CD4-positive, alpha-beta T cell treated with Interleukin-1 beta for 1 hour (primary cell): ENCODE measurements at places on chromosomes 2 and 18.

DNA sequence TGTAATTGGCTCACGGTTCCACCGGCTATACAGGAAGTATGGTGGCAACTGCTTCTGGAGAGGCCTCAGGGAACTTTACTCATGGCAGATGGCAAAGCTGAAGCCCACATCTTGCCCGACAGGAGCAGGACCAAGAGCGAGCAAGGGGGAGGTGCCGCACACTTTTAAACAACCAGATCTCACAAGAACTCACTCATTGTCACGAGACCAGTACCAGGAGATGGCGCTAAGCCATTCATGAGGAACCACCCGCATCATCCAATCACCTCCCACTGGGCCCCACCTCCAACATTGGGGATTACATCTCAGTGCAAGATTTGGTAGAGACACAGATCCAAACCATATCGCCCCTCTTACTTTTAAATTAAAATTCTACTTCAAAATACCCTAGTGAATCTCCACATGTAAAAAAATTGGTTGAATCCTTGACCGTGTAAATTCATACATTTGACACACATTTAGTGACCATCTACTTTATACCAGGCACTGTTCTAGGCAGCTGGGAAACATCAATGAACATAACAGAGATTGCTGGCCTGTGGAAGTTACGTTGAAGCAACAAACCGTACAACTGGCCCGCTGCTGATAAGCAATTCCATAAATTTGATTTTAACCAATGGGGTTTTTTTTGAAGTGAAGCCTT, 87.6 kb downstream of the ALPK2 start:
- DNase-seq: peak; percentile 47

DNA sequence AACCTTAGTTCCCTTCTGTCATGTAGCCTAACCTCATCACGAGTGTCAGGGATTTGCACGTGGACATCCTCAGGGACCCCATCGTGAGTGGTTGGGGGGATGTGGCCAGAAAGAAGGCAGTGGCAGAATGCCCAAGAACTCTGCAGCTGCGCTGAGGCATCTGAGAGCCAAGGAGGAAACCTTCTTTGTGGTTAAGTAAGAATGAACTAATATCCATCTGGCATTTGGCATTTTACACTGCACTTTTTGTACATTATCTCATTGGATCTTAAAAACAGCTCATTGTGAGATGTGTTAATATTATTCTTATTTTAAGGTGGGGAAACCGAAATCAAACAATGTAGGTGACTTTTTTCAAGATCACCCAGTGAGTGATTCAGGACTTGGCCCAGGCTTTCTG, 32.6 kb upstream of the APCDD1 start:
- no peak for DNase-seq

DNA sequence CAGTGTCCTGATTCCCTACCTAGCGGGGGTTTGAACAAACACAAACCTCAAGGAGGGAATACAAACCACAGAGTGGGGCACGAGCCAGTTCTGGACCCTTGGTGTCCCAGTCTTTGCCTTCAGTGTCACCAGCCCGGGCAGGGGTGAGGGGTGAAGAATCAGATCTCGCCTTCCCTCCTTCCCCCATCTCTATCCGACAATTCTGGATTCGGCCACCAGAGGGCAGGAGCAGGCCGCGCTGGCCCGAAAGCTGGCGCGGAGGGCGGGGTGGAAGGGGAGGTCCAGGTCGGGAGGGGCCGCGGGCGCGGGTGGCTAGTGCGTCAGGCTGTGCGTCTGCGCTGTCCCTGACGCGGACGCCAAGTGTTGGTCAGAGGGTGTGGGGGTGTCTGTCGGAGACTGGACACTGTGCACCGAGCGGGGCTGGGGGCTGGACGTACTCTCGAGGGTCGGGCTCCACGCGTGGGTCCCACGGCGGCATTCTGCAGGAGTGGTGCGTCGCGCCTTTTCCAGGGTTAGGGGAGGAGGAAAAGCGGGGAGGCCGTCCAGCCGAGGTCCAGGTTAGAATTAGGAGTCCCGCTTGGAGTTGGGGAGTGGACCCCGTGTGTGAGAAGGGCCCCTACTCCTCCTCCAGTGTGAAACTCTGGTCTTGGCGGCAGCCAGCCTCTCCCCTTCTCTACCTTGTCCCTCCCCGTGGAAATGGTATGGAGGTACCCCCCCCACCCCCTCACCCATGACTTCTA, 2.9 kb upstream of the CRYBA2 start:
- peak; percentile 81 for DNase-seq

DNA sequence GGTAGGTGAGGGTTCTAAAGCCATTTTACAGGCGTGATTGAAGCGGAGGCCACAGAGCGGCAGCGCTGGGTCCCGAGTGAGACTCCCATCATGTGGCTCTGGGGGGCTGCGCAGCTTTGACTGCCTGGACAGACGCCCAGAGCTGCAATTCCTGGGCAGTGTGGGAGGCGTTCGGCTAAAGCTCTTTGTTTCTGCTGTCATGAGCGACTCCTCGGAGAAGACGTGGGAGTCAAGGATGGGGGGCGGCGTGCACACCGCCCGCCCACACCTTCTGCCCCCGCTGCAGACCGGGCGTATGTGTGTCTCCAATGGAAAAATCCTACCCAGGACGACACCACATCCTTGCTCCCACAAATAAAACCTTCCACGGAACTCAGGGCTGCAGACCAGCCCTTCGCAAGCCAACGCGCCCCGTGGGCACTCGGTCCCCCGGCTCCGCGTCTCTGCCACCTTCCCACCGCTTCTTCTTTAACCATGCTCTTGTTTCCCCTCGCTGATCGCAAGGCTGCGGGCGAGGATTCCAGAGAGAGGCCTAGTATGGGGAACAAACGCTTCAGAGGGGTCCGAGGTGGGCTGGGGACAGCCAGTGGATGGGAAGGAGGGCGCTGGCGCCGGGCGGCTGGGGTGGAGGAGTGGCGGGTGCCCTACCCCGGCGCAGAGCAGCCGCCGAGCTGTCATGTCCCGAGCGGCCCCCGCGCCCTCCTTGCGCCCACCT, 680 bp upstream of the LBH start:
- DNase-seq: no peak

- no peak for DNase-seq
Measured at GRCh38 chr2:192090911-192091310, 103.8 kb downstream of the TMEFF2 start.
